ENCODE measurements at places on chromosomes 6 and 20.

DNA sequence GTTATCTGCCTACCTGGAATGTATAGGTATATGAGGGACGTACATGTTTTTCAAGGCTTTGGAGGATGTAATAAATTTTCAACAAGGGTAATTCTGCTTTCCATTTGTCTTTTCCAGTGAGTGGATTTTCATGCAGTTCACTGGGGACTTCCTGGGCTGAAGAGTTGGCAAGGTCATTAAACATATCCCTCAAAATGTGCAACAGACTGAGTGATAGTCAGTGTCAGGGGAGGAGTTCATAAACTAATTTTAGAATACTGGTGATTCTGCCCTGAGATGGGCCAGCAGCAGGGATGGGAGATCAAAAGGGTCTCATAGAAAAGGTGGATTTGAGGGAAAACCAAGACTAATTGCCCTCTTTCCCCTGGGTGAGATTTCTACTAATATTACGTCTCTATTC, 122.3 kb upstream of the CLDN20 start:
- no peak for DNase-seq

GRCh38 chr6:113049190-113049589, 702.1 kb downstream of the RFPL4B start:
- DNase-seq: no peak

DNA sequence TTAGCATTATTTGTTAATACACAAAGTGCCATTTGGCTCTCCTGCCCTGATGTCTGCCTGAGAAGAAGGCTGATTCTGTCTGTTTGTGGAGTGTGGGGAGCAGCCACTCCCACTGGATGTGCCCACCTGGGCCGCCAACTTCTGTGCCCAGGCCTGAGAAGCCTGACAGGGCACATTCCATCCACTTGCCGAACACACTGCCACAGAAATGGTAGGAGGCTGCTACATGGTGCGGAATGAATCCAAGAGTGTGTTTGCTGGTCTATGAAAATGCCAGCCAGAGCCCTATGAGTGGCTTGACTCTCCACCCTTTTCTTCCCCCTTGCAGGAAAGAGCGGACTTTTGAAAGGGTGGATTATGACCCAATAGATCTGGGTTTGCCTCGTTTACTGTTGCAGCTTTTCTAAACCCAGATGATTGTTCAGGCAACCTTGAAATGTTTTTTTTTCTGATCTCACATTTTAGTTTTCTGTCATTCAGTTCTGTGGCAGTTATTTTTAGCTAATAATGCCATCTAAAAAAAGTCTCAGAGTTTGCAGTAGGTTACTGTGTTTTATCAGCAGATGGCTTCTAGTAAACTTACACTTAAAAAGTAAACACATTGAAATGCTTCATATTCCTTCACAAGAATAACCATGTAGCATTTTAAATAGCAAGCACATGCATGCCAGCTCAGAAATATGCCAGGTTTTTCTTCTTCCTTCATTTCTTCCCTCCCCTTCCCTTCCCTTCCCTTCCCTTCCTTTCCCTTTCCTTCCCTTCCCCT, 196.5 kb downstream of the SLC35F1 start:
- DNase-seq: no peak

DNA sequence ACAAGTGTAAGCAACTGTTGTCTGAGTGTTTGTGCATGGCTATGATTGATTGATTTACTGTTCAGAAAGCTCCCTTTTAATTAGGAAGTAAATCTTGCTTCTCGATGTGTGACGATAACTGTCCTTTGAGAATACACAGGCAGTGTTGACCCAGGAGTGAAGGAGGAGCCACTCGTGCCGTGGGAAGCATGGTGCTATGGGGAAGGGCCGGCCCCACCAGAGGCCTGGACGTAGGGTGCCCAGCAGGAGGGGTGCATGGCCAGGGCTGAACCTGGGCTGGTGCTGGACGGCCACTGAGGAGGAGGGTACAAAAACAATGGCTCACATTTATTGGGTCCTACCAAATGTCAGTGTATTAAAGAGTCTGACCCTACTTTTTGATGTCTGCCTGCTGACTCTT, 60.7 kb downstream of the ANKRD60 start:
- DNase-seq: no peak

DNA sequence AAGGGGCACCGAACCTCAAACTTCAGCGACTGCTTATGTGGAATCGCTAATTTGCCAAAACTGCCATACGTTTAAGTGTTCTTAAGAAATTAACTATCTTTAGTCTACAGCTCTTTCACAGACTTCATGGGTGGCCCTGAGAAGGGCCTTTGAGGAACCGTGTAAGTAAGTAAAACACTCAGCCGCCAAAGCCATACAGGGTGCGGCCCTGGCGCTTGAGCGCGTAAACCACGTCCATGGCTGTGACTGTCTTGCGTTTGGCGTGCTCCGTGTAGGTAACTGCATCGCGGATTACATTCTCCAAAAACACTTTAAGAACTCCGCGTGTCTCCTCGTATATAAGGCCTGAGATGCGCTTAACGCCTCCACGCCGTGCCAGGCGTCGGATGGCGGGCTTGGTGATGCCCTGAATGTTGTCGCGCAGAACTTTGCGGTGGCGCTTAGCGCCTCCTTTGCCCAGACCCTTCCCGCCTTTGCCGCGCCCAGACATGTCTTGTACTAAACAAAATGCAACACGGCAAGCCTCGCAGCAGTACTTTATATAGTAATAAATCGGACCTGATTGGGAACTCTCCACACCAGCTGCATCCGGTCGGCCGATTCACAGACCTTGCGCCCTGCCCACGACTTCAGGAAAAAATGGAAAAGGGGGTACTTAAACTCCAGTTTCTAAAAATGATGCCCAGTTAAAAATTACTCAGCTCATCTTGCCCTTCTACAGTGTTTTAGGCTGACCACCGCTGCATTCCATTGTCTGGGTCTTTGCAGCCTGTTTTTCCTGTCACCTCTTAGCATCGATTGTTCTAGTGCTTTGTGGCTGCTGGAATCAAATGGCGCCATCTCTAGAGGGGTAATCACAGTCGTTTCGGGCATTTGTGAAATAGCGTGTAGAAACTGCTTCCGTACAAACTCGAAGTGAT, 38.9 kb downstream of the OR2B2 start:
- DNase-seq: no peak

GRCh38 chr20:32462900-32463641, 104.9 kb downstream of the ASXL1 start:
- no peak for DNase-seq

DNA sequence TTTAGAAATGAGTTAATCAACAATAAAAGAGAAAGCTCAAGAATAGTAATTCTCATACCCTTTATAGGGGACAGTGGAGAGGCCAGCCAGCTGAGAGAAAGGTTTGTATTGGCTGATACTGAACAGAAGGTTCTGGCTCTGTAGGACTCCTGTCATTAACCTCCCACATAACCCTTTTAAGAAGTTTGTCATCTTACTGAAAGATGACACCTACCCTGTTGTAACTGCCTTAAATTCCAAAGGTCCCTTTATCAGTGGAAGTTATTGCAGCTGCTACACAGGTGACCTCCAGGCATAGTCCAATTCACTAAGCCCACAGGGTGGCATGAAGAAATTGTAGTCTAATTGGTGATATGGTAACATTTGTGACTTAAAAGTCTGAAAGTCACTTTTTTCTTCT, 790.1 kb downstream of the TENT5A start:
- DNase-seq: peak; percentile 8

- no peak for DNase-seq
Observed at GRCh38 chr6:153083869-153084268, 47.2 kb downstream of the RGS17 start.

DNA sequence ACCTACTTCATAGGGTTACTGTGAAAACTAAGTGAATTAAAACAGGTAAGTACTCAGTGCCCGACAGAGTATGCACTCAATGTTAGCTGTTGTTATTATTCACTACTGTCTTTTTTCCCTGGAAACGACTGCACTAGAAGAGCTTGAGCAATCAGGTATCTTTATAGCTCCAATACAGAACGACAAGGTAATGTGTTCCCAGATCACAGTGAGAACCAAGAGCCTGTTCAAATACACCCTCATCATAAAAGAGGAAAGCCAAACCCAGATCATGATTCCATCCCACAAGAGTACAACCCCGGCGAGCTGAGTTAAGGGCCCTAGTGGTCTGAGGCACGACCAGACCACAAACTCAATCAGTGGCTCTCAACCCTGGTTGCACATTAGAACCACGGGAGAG, 9.8 kb downstream of the MRPS18A start:
- no peak for DNase-seq

GRCh38 chr6:37624606-37625574, 72.8 kb downstream of the MDGA1 start:
- DNase-seq: no peak

- no peak for DNase-seq
Observed at GRCh38 chr6:45024610-45025009, 303.5 kb upstream of the RUNX2 start.

DNA sequence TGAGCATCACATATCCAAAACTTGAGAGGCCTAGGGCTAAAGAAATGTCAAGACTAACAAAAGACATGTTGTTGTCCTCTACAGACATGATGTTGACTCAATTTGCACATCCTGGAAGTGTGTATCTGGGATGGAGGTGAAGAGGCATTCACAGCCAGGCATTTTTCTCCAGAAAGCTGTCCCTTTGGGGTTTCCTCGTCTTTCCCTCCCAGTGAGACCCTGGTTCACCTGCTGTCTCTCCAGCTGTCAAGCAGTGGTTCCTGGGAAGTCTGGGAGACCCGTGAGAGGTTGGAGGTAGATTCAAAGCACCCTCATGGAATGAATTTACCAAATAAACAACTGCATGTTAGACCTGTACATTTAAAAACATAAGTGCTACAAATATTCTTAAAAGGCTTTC, 32.1 kb downstream of the BACH2 start:
- DNase-seq: no peak

DNA sequence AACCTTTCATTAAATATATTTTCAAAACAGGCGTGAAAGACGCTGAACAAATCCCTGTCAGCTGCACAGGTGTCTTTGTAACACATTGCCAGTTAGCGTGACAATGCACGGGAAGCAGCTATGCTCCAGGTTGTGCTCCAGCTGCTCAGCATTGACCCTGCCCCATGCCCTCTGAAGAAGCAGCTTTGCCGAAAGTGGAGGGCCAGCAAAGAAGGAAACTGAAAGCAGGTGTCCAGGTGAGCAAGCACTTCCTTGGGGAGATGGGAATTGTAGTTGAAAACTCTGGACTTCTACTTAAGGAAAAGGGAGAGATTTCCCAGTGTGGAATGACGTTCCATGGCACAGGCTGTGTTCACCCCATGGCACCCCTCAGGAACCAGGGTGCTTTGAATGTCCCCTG, 125.7 kb downstream of the TTLL2 start:
- DNase-seq: no peak

DNA sequence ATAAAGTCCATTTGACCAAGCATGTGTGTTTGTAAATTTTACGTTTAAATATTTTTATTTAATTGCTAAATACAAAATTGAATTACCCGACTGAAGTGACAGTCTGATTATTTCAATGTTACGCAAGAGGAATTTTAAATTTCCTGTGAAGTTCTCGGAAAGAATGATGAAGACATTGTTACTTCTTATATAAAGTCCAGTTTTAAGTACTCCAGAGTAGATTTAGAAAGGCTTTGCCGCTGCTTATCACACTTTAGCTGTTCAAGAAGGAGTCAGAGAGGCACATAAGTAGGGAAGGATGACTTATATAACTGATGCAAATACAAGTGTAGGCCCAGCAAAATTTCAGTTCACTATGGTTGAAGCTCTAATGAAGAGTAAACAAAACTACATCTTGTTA, 265.1 kb upstream of the CITED2 start:
- no peak for DNase-seq

- DNase-seq: no peak
Observed at GRCh38 chr6:17945111-17945510, 42.3 kb downstream of the KIF13A start.

GRCh38 chr6:47524136-47524845, 46.7 kb downstream of the CD2AP start:
- no peak for DNase-seq

- no peak for DNase-seq
Observed at GRCh38 chr6:136608991-136609390, 58.8 kb upstream of the MAP7 start.

GRCh38 chr20:36854348-36855240, 21.3 kb upstream of the TLDC2 start:
- no peak for DNase-seq

- DNase-seq: no peak
Observed at GRCh38 chr6:82371799-82372546, 8.4 kb downstream of the TPBG start.

GRCh38 chr6:115441651-115442050, 619.0 kb downstream of the FRK start:
- DNase-seq: no peak

DNA sequence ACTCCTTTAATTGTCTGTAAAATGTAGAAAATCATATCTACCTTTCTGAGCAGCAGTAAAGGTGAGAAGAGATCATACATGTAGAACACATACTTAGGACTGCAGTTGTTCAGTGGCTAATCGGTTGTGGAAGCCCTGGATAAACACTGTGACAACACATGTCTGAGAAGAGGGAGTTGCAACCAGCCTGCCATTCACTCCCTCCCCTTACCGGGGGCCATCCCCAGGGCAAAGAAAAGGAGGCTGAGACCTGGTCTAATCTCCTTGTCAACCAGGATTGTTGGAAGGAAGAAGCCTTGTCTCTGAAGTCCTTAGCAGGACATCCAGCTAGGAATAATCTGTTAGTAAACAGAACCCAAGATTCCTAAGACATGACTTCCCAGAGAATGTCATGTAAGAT, 462.5 kb upstream of the AGPAT4 start:
- no peak for DNase-seq

DNA sequence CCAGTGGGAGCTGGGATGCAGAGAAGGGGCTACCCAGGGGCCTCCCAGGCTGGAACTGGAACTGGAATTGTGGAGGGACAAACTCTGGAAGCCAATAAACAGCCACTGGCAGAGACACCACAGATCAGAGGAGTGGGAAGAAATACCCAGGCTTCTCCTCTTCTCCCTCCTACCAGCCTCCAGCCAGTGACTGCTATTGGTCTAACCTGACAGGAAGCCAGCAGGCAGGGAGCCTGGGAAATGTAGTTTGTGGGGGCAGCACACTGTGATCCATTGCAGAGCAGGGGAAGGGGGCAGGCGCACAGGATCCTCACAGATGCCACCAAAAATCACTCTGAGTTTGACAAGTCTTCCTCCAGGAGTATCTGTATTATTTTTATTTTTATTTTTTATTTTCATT, 12.1 kb upstream of the MLN start:
- DNase-seq: no peak

DNA sequence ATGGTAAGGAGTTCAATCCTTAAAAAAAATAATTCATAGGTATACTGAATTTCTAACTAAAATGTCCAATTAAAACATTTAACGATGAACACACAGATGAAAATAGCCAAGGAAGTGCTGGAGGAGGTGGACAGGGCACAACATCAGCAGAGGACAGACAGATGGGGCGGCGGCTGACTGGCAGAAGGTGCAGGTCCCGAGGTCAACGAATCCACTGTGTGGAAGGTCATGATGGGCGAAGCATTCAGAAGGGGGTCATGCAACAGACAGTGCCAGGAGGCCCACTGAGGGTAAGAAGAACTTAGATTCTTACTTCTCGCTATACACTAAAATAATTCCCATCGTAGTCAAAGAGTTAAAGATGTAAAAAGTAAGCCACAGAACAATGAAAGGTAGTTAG, 34.2 kb upstream of the FRMD1 start:
- no peak for DNase-seq

Measured in HuH-7 (cell line).